Epithelial cell of esophagus (primary cell): ENCODE measurements at places on chromosomes 2 and 18.

DNA sequence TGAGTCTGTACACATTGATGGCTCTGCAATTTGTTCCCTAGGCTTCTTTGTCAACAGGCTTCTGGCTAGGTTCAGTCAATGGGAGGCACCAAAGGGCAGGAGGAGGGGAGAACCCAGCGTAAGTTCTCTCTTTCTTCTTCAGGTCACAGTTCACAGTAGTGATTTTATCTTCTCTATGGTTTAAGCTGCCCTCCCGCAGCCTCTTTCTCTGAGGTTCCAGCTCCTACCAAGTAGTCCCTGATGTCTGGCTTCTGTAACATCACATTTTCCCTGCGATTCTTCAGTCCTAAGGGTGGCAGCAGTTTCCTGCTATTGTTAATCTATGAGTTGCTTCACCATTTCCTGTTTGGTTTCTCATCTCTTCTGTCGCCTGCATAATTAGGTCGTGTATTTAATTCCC is 107.4 kb downstream of the CPO start:
- peak; percentile 34 for DNase-seq

GRCh38 chr2:25470806-25471205 is 129.1 kb upstream of the DNMT3A start:
- DNase-seq = no peak

DNA sequence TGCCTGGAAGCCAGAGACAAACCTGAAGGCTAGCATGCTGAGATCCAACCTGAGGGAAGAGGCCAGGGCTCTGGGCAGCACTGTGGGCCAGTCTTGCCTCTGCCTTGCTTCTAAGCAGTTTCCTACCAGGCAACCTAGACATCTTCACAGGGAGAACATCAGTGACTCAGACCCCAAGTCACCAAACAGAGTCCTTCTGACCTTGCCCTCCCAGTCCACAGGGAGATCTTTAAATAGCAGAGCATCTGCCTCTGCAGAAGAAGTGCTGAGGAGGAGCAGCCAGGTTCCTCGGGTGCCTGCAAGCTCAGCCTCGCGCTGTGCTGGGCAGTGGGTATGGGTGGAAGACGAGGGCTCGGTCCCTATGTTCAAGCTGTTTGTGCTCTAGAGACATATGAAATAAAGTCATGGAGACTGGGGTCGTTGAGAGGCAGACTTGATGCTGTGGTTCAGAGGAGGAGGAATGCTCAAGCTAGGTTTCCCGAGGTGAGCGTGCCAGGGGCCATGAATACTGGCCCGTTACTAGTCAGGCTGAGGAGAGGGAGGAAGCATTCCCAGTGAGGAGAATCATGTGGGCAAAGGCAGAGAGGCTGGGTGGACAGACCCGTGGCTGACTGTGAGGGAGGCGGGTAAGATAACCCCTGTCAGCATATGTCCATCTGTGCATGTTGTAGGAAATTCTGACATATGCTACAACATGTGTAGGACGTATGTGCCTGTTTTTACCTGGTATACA is 66.5 kb downstream of the BOLA3 start:
- no peak for DNase-seq

DNA sequence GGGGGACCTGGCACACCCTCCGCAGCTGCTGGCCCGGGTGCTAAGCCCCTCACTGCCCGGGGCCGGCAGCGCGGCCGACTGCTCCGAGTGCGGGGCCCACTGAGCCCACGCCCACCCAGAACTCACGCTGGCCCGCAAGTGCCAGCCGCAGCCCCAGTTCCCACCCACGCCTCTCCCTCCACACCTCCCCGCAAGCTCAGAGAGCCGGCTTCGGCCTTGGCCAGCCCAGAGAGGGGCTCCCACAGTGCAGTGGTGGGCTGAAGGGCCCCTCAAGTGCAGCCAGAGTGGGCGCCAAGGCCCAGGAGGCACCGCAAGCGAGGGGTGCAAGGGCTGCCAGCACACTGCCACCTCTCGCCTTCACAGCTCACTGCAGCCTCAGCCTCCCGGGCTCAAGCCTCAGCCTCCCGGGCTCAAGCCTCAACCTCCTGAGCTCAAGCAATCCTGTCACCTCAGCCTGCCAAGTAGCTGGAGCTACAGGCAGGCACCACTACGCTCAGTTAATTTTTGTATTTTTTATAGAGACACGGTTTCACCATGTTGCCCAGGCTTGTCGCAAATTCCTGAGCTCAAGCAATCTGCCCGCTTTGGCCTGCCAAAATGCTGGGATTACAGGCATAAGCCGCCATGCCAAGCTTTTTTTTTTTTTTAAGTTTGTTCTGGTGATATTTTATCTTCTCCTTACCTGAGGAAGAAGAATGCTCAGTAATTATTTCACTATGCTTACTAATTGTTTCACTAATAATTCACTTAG is 71.7 kb upstream of the CDCA7 start:
- DNase-seq = peak; percentile 70

DNA sequence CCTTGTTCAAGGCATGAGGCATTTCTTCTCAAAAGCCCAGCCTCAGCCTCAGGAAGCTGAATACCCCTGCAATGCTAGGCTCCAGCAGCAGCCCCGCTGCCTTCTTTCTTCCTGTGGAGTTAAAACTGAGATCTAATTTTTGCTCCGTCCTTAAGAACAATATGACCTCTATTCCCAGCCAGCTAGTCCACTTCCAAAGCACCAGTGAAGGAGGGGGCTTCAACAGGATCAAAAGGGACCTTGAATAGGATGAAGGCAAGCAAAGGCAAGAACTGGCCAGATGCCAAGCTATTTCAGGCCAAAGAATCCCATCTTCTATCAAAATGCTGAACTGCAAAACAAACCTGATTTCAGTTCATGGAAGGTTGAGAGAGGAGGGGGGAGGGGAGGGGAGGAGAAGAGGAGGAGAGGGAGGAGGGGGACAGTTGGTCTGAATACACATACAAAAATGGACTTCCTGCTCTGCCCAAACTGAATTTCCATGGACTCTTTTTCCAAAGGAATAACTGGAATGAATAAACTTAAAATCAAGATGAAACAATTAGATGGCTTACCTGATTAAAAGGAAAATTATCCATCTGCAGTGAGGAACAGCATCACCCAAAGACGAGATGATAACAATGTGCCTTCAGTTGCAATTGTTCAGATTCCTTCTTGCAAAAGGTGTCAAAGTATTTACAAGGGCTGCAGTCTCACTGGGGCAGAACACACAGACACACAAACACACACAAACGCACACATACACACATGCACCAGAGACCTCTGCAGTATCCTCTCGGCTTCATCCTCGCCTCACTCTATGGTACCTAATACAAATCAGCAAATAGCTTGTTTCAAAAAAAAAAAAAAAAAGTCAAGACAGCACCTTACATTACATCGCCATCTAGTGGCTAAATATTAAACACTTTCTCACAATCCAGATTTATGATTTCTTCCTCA is at the start of gene SCN1A:
Gene SCN1A (minus strand): TSS at position 804 of the 939 bp plus-strand sequence. CDS start 54,399 bp downstream, outside the sequence.
- peak; percentile 51 for DNase-seq

DNA sequence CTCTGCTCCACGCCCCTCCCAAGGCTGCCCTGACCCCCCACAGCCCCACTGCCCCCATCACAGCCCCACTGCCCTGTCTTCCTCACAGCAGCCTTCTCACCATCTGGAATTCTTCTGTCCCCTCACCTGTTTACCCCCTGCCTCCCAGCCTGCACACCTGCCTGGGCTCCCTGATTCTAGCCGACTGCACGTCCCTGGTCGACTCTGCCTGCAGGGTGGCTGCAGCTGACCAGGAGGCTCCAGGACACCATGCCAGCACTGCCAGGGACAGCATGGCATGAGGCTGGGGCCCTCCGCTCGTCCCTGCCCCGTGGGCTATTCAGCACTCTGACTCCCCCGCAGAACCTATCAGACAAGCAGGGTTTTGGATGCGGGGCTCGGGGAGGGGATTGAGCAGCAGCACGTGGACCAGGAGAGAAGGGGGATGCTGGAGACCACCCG is 254.1 kb downstream of the HDAC4 start:
- DNase-seq = no peak

DNA sequence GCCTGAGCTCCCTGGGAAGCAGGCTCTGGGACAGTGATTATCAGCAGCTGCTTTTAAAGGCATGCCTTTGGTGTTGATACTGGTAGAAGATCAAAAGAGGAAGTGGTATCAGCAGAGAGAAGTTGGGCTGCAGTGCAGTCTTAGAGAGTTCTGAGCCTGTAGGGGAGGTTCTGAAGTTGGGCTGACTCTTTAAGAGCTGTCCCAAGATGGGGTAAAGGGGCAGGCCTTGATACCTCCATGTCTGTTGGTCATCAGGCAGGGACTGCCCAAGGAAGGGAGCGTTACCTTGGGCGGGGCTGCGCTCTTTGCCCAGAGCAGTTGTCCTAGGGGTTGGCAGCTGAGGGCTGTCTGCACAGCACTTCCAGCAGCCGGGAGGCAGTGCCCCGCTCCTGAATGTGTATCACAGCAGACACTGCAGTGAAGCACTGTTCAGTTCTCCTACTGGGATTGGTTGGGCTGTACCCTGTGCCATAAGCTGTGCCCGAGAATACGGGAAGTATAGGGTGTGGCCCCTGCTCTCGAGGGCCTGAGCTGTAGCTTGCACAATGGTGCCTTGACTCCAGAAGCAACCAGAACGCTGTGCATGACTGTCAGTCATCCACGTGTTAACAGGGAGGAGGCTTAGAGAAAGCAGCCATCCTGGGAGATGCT is 177.0 kb downstream of the CTIF start:
- DNase-seq = no peak

- no peak for DNase-seq
Observed at GRCh38 chr2:60091894-60092293, 461.6 kb downstream of the BCL11A start.

GRCh38 chr18:46481847-46482245 is 175.2 kb downstream of the LOXHD1 start:
- DNase-seq = peak; percentile 81

GRCh38 chr18:75178376-75178775 is 30.6 kb downstream of the PTGR3 start:
- no peak for DNase-seq

GRCh38 chr18:34880882-34881834 is 160.1 kb upstream of the MAPRE2 start:
- no peak for DNase-seq

DNA sequence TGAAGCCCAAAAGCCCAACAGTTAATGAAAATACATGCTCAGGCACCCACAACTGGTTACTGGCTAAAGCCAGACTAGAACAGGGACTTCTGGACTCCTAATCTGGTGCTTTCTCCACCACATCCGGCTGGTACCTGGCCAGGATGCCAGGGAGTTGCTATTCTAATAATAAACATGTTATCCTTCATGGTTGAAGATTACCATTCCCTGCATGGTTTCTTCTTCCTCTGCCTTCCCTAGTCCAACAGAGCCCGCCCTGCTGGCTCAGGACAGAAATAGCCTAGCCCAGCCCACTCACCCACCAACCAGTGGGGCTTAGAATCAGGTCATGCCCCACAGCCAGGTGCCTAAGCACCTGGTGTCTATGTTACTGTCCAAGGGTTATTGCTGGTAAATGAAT is 184.2 kb downstream of the TMEM247 start:
- no peak for DNase-seq

GRCh38 chr2:14047491-14047890 is 585.0 kb upstream of the LRATD1 start:
- DNase-seq = no peak

GRCh38 chr2:12417786-12418185 is 298.9 kb upstream of the TRIB2 start:
- DNase-seq = no peak

GRCh38 chr2:180110469-180110868 is 103.4 kb upstream of the CWC22 start:
- no peak for DNase-seq

GRCh38 chr2:241187101-241187917 is 1.2 kb upstream of the ANO7 start:
- no peak for DNase-seq

DNA sequence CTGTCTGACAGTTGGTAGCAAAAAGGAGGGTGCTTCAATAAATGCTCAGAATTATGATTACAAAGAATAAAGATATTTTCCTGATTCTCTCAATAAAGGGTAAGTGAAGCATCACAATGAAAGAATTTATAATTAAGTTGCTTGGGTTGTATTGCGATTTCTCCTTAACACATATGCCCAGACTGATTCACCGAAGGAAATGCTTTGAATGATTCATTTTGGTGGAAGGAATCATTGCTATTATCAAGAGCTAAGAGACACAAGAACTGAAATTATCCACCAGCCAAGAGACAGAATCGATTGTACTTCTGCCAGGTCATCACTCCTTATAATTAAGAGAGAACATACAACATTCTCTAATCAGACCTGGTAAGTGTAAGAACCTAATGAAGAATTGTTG is 301.4 kb downstream of the NR4A2 start:
- DNase-seq = peak; percentile 54

DNA sequence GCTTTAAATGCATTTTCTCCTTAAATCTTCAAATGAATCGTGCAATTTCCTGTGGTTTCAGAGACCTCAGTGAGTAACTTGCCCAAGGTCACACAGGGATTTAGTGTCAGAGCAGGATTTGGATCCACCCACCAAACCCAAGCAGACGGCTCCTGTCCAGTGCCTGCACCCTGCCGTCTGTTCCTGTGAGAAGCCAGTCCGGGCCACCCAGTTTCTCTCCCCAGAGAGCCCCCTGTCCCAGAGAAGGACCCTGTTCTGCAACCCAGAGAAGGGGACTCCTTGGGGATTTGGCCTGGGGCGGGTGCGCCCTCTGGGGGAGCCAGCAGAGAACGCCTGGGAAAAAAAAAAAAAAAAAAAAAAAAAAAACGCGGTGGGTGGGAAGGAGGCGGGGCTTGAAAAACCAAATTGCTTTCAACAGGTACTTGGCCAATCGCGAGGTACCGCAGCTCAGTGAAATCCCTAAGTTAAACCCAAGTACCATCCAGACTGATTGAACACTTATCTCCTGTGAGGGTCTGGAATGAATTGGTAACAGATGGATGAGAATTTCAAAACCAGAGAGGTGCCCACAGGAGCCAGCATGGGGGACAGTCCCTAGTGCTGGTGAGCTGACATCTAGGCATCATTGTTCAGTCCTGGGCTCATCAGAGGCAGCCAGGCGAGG is 30.9 kb upstream of the REEP1 start:
- peak; percentile 29 for DNase-seq

DNA sequence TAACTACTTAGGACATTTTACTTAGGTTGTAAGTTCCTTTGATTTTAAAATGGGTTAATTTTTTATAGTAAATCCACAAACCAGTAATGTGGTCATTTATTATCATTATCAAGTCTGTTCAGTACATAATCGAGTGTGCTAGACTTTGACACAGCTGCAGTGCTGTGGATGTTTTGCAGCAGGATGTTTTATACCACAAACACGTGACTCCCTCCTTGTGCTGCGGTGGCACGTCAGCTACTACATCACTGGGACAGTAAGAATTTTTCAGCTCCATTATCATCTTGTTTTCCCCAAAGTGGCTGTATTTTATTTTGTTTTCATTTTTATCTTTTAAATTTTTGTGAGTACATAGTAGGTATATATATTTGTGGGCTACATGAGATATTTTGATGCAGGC is 70.0 kb downstream of the ATP9B start:
- no peak for DNase-seq

DNA sequence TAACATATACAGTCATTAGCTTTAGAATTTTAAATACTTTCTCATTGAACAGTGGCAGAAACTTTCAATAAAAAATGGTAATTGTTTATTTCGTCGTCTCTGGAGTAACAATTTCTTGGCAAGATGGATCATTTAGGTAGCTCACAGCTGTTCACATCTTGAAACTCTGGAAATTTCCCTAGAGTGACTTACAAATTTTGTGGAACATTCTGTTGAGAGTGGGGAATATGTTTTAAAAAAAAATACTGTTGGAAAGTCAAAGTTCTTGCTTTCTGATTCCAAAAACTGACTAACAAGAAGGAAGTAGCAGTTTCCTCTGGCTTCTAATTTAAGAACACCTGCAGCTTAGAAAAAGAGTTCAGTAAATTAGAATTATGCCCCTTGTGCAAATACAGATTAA is 11.2 kb upstream of the CALCRL start:
- no peak for DNase-seq
